ENCODE measurements at places on chromosomes 1 and 21.

GRCh38 chr1:228150120-228150460, 360 bp downstream of the GJC2 start:
- DNase-seq, result no peak

DNA sequence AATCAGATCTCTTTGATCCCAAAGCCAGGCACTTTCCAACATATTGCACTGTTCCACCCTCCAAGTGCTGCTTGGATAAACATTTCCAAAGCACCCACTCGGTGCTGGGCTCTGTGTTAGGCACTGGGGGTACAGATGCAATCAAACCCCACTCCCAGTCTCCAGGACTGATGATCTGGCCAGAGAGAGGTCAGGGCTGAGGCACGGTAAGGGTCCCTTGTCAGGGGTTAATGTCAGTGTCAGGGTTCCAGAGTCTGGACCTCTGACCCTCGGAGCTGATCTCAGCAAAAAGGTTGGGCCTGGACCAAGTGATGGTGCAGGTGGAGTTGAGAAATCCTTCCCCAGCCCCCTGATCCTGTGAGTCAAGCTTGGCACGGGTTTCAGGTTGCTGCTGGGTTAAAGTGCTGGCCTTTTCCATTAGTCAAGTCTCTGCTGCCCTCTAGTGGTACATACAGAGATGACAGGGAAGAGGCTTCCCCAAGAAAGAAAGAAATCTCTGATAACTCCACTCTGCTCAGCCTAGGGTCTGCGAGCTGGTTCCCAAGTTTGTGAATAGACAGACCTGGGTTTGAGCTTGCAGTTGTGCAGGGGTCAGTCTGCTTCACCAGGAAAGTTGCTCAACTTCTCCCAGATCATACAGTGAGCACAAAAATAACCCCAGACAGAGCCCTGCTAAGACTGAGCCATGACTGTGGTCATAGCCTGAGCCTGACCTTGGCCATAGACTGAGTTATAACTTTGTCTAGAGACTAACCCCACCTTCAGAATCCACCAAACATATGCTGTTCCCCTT, 74.6 kb downstream of the DMRTA2 start:
- no peak for DNase-seq

- DNase-seq, result no peak
Measured at GRCh38 chr1:20446796-20447195, 39.2 kb downstream of the CAMK2N1 start.

GRCh38 chr1:42674682-42675081, 7.5 kb upstream of the YBX1 start:
- no peak for DNase-seq

DNA sequence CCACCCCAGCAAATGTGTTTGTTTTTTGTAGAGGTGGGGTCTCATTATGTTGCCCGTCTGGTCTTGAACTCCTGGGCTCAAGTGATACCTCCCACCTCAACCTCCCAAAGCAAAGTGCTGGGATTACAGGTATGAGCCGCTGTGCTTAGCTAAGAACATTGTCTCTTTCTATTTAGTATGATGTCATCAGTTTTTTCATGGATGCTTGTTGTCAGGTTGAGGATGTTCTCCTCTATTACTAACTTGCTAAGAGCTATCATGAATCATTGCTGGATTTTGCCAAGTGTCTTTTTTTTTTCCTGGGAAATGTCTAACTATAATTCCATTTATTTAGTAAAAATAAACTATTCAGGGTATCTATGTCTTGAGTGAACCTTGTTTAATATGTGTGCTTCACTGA, 19.0 kb upstream of the MPC2 start:
- DNase-seq, result no peak

- peak; percentile 81 for DNase-seq
Measured at GRCh38 chr21:46324390-46325072, 575 bp downstream of the PCNT start.

DNA sequence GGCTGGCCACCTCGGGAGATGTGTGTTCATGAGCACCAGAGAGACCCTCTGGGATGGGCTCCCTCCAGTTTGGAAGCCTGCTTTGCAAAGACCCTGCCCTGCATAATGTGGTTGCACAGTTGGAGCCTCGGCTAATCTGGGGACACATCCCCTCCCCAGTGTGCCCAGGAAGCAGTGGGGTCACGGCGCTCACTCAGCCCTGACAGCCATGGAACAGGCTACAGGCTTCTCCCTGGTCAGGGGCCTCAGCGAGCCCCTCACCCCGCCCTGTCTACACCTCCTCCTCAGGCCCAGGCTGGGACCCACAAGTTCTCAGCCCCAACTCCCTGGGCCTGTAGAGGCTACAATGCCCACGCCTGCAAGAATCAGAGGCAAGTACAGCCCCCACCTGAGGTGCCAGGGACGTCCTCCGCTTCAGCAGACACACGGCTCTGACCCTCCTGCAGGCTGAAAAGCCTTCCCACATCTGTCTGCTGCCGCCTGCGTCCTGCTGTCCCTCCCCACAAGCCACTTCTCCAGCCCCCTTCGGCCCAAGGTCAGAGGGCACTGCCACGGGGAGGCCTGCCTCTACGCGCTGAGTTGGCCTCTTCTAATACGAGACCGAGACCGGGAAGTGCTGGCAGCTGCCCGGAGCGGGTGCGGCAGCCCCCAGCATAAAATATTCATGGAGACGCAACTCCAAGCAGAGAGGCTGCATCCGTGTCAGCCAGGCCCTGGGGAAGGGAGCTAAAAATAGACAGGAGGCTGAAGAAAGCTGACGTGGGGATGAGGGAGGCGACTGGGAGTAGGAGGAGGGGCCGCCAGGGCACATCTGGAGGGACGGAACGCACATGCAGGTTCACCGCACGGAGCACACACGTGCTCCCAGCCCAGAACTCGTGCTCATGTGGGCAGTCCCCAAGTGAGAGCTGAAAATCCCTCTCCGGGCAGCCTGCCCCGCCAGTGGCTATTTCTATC, 15.2 kb upstream of the GPR153 start:
- DNase-seq, result no peak

DNA sequence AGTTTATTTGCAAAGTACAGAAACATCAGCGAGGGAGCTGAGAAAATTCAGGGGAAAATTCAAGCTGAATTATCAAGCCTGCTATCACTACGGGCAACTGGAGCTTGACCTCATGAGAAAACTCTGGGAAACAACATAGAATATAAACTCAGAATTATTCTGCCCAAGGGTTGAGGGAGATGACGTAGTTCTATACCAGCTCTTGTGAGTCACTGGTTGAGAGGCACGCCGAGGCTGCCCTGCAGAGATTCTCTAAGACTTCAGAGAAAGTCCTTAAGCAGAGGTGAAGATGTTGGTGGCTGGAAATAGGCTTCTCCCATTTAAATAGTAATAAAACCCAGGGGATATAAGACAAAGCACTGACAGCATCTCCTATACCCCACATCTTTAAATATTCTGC, 12.3 kb downstream of the SYDE2 start:
- DNase-seq, result no peak

DNA sequence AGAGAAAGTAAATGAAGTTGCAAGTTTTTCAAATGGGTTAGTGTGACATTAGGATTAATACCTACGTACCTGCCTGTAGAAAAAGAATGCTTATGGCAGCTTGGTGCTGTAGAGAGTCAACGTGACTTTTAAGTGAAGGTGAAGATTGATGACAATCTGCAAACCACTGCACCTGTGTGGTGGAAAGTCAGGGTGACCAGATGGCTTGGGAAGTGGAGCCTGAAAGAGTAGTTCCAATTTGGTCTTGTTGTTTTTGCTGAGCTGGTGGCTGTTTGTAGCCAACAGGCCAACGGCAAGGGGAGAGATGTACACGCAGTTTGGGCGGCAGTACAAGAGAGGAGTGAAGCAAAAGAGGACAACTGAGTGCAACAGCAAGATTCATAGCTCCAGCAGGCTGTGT, 78.1 kb upstream of the JAK1 start:
- no peak for DNase-seq

GRCh38 chr1:62800825-62801306, 16.9 kb downstream of the ATG4C start:
- DNase-seq, result no peak

DNA sequence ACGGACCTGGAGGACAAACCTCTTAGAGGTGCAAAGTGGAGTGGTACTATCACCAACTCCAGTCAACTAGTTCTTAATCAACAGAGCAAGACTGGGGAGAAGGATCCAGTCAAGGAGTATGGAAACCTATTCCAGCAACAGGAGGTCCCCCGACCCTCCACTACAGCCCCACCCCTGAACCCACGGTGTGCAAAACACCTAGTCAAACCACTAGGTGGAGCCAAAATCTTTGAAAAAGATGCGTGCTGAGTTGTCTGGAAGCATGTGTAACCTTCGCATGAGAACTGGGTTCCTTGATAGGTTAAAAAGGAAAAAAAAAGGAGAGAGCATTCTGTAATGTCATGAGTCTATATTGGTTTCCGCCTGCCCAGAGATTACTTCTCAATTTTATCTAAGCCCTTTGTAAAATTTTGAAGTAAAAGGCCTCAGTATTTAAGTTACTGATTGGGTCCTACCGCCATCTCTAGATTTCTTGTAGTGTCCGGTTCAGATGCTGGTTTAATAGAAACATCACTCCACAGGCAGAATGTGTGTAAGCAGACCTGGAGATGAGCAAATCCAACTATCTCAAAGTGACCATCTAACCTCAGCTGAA, 81.9 kb upstream of the HAO2 start:
- DNase-seq, result no peak

DNA sequence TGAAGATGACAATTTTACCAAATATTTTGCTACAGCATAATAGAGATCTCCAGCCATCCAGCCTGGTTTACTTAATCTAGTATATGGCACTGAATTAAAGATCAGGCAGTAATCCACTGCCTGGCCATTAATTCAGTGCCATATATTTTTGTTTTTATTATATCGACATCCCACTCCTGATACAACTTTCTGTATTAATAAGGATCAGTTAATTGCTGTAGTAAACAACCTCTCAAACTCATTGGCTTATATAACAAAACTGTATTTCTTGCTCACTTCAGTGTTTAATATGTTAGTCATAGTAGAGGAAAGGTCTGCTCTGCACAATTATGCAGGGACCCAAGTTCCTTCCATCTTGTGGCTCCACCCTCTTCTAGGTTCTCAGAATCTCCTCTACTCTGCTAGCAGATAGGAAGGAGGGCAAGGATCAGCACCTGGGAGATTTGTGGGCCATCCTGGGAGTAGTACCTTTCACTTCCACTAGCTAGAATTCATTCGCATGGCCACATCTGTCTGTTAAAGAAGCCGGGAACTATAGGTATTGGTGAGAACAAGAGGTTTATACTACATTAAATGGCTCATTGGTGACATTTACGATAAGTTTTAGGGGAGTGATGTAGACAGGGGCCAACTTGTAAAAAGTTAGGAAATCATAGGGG, 3.6 kb upstream of the ZDHHC18 start:
- no peak for DNase-seq

DNA sequence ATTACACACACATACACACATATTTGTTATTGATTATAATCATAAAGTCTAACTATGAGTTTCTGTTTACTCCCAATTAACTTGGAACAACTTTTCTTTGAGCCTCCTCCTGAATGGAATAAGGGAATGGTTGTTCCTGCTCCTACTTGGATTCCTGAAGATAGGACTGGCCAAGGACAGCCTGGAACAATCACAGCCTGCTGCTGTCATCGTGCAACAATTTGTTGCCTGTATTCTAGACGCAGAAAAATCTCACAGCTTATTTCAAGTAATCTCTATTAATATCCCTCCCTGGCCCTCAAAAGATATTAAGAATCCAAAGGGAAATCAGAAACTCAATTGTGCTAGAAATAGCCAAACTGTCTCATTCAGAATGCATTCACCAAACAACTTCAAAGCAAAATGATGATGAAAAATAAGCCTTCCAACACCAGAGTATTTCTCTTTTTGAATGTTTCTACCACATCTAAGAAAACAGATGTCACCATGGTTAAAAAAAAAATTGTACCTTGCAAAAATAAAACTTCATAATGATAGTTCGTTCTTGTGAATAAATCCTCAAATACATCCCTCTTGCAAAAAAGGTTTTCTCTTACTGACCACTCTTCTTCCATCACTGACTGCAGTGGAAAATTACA, 30.9 kb downstream of the RCAN1 start:
- DNase-seq, result no peak

DNA sequence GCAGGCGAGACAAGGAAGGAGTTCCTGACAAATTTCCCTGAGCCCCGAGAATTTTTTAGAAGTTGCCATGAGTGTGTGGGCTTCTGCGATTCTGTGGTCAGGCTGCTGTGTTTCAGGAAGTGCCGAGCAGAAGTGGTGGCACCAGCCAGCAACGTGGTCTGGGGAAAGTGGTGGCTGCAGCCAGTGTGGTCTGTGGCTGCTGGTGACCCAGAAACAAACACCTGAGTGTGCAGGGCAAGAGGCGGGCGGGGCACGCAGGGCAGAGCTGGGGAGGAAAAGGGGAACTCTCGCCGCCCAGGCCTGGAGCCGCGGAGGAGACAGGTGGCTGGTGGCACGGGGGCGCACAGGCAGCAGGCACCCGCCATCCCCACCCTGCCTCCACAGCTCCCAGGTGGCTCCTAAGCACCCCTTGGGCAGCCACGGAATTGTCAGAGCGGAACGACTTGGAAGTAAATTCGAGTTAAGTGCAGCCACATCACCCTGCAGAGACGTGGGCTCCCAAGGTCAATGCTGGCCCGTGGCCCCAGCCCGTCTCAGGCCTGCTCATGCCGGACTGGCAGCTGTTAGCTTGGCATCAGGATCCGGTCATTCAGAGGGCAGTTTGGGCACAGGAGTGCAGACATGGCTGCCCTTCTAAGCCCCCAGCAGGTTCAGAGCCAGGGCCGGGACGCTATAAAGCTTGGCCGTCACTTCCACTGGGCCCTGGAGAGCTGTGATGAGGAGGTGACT, 25.1 kb downstream of the PRDM16 start:
- DNase-seq, result no peak

DNA sequence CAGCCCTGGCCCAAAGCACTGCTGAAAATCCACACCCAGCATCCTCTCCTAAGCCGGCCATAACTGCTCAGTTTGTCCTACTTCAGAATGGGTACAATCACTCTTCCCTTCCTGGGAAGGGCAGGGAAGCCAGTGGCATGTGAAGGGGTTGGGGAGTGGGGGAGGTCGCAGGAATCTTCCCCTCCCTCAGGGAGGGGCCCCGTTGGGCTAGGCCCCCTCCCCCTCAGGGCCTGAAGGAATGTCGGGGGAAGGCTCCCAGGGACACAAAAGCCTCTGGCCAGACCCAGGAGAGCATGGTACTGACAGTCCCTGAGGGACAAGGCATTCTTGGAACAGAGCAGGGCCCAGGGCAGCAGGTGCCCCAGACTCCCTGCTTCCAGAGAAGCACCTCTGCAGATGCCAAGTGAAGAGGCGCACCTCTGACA, 1.2 kb downstream of the ELOVL1 start:
- DNase-seq, result no peak

- DNase-seq, result no peak
Measured at GRCh38 chr1:205256951-205257625, 29.3 kb downstream of the TMCC2 start.

GRCh38 chr1:228176024-228176395, 10.4 kb downstream of the IBA57 start:
- DNase-seq, result no peak

DNA sequence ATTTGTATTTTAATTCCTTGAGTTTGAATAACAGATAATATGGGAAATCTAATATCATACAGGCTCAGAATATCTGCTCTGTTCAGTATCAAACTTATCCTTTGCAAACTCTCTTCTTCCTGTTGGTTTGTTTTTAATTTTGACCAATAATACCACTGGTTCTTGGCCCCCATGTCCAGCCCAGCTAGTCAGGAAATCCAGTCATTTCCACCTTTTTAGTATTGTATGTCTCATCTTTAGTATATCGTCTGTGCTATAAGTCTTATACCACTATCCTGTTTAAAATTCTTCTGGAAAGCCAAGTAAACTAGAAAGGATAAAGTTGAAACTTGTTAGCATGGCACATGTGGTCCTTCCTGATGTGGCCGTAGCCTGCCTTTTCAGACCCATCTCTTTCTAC, 10.7 kb downstream of the SCCPDH start:
- no peak for DNase-seq

Data from T-cell (primary cell).